ENCODE measurements at places on chromosomes 7 and 10.
A peak's percentile ranks its signal among the peaks of the same experiment; 100 is the strongest.

DNA sequence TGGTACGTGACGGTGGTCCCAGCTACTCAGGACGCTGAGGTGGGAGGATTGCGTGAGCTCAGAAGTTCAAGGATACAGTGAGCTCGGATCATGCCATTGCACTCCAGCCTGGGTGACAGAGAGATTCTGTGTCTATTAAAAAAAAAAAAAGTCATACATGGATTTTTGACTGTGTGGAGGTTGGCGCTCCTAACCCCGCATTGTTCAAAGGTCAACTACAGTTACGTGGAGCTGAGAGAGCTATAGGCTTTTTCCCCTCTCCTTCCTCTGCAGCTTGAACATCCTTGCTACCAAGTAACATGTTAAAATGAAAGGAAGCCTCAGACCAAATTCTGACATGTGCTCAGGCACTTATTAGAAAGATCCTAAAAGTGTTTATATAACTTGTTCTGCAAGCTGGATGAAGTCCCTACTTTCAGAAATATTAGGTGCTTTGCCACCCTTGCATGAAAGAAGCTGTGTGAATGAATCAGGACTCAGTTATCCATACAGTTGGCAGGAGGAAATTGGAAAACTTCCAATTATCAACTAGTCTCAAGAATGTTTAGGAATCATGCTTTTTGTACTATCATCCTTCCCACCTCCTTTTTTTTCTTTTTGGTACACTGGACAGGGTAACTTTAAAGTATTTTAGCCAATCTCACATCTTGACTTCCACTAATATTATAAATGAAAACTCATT is 12.5 kb upstream of the ST7 start:
- DNase-seq = no peak

GRCh38 chr10:4058514-4059029 is 273.6 kb upstream of the KLF6 start:
- DNase-seq = no peak

DNA sequence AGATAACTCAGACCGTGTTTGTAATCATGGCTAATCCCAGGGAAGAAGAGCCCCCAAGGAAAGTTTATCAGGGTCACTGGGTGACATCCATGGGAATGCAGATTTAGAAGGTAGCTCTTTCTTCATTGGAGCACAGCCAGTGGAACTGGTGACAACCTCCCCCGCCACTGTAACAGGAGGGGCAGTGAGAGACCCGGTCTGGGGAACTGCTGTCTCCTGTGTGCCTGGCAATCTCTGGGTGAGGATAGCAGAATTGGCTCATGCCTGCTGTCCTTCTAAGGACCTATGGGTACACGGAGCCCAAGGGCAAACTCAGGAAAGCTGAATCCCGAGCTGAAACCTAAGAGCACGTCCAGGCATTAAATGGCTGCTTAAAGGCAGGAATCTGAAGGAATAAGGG is 341.6 kb downstream of the ABCA13 start:
- DNase-seq = no peak

- no peak for DNase-seq
Measured at GRCh38 chr10:66519616-66520015, 406.2 kb upstream of the LRRTM3 start.

DNA sequence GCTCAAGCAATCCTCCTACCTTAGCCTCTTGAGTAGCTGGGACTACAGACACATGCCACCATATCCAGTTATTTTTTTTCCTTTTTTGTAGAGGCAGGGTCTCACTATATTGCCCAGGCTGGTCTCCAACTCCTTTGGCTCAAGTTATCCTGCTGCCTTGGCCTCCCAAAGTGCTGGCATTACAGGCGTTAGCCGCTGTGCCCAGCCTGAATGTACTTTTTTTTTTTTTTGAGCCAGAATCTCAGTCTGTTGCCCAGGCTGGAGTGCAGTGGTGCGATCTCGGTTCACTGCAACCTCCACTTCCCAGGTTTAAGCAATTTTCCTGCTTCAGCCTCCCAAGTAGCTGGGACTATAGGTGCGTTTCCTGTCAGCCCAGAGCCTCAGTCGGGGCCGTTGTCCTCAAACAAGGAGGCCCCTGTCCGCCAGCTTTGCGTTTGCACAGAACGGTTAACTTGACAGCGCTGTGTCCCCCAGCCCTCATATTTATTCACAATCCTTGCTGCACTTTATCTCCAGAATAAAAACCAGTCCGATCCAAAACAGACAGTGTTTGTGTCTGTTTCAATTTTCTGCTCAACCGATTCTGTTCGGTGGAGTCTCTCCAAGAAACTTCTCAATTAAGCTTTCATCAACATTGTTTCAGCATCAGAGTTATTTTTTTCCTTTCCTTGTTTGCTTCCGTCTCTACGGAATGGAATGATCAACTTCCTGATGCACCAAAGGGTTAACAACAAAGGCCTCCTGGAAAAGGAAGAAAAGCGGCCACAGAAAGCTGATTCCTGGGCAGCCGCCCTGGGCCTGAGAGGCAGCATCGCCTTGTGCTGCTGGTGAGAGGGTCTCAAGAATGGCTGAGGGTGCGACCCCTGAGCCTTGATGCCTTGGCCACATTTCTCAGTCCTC is 64.5 kb downstream of the PDIA4 start:
- DNase-seq = peak; percentile 19

DNA sequence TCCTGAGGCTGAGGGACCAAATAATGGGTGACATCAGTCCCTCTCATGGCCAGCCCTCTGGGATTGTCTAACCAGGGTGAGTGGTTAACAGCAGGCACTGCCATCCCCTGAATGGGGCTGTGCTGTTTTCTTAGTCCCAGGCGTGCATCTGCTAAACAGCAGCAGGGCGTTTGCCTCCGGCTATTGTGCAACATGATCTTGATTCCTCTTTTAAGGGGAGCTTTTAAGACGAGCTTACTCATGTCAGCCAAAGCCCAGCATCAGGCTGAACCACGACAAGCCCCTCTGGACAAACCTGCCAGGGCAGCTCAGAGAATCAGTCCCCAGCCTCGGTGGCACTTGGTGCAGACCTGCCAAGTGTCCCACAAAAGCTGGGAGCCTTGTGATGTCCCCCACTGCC is 16.2 kb upstream of the IGFBP3 start:
- DNase-seq = no peak

- peak; percentile 19 for DNase-seq
Measured at GRCh38 chr7:131493581-131493980, 62.8 kb downstream of the PODXL start.

- no peak for DNase-seq
Measured at GRCh38 chr7:44849885-44850544, 2.1 kb upstream of the H2AZ2 start.

GRCh38 chr10:4670737-4671136 is 155.3 kb upstream of the AKR1E2 start:
- no peak for DNase-seq

GRCh38 chr7:25386311-25386744 is 158.0 kb upstream of the NPVF start:
- no peak for DNase-seq

DNA sequence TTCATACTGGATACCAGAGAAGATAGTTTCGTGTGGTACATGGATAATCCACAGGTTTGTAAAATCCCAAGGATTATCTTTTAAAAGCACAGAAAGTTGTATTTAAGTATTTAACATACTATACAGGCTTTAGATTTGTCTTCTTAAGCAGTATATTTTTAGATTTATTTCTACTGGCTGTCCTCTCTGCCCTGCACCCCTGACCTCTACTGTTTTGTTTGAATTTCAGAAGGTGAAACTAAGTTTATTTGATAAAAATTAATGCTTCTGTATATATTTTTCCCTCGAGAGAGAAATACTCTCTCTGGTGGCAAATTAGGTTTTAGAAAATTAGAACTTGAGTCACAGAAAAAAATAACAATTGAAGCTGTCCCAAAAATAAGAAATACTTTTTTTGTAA is 18.8 kb downstream of the PLEKHA1 start:
- DNase-seq = no peak

GRCh38 chr10:75395066-75395931 is 6.3 kb downstream of the ZNF503 start:
- no peak for DNase-seq

DNA sequence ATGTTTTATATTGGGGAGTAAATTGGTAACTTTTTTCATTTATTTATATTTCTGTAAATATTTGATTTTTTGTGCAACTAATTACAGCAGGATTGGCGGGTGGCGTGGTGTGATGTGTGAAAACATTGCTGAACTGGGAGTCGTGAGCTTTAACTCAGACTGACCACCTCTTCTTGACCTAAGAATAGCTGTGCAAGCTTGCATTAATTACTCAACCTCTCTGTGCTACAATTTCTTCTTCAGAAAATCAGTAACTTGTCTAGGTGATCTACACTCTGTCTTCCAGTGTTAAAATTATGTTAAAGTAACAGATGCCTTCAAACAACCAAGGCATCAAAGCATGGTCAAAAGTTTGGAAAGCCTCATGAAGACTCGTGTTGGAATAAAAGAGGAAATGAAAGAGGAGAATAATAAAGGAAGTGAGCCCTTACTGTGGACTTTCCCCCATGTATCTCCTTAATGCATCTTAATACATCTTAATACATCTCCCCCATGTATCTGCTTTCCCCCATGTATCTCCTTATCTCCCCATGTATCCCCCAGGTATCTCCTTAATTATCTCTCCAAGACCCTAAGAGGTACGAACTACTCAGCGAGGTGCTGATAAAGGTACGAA is 71.2 kb downstream of the SVIL start:
- DNase-seq = no peak

Measured in NCI-H1105 treated with DMSO at 0.1 percent for 48 hours (cell line).